ENCODE measurements at places on chromosomes 5 and 9. TPM values are rescaled to one million over a fixed set of nuclear protein-coding genes. Genes with fewer than 3 reads are reported as not detected.

Gene PTPN3
- 2.1 TPM for total RNA-seq

Gene CIZ1
- 59.4 TPM for total RNA-seq

DNA sequence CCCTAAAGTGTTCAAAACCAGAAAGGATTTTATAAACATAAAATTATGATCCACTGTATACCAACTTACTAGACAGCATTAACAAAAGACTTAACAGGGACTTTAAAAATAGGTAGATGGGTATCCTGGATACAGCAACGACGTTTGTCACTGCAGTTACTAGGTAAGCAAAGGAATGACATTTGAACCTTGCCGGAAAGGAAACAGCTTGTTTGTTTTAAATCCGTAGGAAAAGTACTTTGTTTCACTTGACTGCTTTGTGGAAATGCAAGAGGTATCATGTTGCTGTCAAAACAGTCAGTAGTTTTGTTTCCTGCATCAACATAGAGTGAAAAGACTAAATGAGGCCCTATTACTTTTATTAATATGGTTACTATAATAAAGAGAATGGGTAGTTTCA is 122.9 kb downstream of the CDC42SE2 start:
- DNase-seq, result no peak

Gene LTC4S
- 38.6 TPM for total RNA-seq

Gene ARRDC1
- 83.1 TPM for total RNA-seq

GRCh38 chr9:136808806-136809158 is 1.0 kb downstream of the RABL6 start:
- no peak for DNase-seq

All from tibial nerve (tissue), 4 donors.